H54 (cell line): ENCODE measurements at places on chromosomes 16 and 17.

GRCh38 chr17:10956821-10957220 lies 118.9 kb upstream of the PIRT start:
- no peak for DNase-seq

GRCh38 chr16:50889276-50889675 lies 147.4 kb downstream of the CYLD start:
- no peak for DNase-seq

GRCh38 chr17:31398381-31399311 lies 7.2 kb downstream of the RAB11FIP4 start:
- no peak for DNase-seq

- no peak for DNase-seq
Measured at GRCh38 chr17:51261024-51261963, 948 bp downstream of the UTP18 start.

GRCh38 chr17:82767041-82767754 lies 15.3 kb downstream of the TBCD start:
- DNase-seq, result no peak
